Stimulated activated CD4-positive, alpha-beta T cell treated with anti-CD3 and anti-CD28 coated beads, Interleukin-4, amount 100 ng/mL, for 48 hours (primary cell): ENCODE measurements at places on chromosomes 5 and 9.

GRCh38 chr5:60209146-60209840 is 315.8 kb upstream of the PDE4D start:
- no peak for DNase-seq

DNA sequence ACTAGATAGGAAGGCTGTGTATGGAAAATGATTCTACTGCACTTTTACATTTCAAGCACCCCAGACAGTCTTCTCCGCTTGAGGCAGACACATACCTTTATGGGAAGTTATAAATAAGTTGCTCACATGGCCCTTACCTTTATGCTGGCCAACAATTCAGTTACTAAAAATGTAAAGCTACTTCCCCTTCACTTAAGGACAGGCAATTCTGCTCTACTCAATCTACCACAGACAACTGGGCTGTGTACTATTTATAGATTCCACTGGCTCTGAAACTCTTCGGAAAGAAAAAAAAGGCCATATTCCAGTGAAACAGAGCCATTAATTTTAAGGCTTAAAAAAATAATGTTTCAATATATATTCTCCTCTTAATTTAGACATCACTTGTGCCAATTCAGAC is 59.4 kb downstream of the ELAVL2 start:
- no peak for DNase-seq

- no peak for DNase-seq
Observed at GRCh38 chr9:137919649-137920141, 42.1 kb downstream of the CACNA1B start.

- no peak for DNase-seq
Observed at GRCh38 chr5:96783326-96783725, 24.4 kb downstream of the ERAP1 start.

DNA sequence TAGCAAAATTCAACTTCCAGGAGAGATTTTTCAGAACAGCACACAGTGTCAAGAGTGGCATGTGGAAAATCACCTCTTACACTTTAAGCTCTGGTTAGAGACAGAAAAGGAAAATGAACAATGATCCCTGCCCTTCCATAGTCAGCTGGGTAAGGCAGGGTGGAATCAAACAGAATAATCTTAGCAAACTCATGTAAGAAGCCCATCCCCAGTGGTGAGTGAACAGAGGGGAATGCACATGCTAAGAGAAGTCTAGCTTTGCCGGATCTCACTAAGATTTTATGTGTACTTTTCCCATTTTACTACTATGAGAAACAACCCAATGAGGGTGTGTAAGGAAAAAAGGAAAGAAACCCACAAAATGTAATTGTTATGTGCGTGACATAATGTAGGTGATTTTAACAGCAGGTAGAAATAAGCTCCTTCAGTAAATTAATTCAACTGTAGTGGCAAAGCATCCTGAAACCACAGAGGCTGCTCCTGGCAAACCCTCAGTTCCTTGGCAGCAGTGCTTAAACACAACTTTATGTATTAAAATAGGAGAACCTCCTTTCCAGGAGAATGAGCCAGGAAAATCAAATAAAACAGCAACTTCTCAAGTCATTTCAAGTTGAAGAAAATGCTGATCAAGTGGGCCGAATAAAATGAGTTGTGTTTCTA is 366.0 kb upstream of the TRPC7 start:
- DNase-seq: no peak

- peak; percentile 6 for DNase-seq
Observed at GRCh38 chr5:69493396-69494133, 975 bp downstream of the OCLN start.

GRCh38 chr9:2157277-2158110 is 142.3 kb downstream of the SMARCA2 start:
- peak; percentile 32 for DNase-seq

GRCh38 chr5:136598802-136599404 is 233.6 kb upstream of the TRPC7 start:
- DNase-seq: no peak

GRCh38 chr9:128254855-128255759 is 20.7 kb downstream of the GOLGA2 start:
- DNase-seq: peak; percentile 54

GRCh38 chr5:123156577-123157296 is 67.7 kb downstream of the PRDM6 start:
- no peak for DNase-seq

GRCh38 chr5:111172504-111172903 is 51.7 kb upstream of the CAMK4 start:
- DNase-seq: no peak

GRCh38 chr5:127707209-127707608 is 4.0 kb downstream of the CCDC192 start:
- DNase-seq: no peak

GRCh38 chr5:34606101-34606500 is 50.0 kb upstream of the RAI14 start:
- no peak for DNase-seq

- no peak for DNase-seq
Observed at GRCh38 chr5:55692509-55692908, 19.6 kb downstream of the SLC38A9 start.

DNA sequence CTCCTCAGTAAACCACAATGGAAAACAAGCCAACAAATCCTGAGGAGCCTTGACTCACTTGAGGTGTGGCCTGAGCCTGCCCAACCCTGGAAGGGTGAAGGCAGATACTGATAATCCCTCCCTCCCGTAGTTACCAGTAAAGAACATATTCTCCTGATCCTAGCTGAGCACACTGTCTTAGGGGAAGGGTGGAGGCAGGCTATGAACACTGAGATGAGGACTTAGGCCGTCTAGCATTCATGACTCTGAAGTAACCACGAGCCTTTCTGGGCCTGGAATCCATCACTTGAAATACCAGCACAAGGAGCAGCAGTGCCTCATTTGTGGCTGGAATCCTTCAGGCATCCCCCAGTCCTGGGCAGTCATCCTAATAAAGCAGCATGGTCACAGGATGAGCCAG is 124.5 kb upstream of the PRLR start:
- DNase-seq: no peak

- no peak for DNase-seq
Observed at GRCh38 chr5:43643750-43644149, 40.8 kb downstream of the NNT start.

- DNase-seq: no peak
Observed at GRCh38 chr5:51544031-51544785, 161.0 kb downstream of the ISL1 start.

- no peak for DNase-seq
Observed at GRCh38 chr9:127415141-127415540, 9.0 kb upstream of the ZNF79 start.

GRCh38 chr9:124388275-124389048 is 26.8 kb downstream of the PSMB7 start:
- DNase-seq: no peak

DNA sequence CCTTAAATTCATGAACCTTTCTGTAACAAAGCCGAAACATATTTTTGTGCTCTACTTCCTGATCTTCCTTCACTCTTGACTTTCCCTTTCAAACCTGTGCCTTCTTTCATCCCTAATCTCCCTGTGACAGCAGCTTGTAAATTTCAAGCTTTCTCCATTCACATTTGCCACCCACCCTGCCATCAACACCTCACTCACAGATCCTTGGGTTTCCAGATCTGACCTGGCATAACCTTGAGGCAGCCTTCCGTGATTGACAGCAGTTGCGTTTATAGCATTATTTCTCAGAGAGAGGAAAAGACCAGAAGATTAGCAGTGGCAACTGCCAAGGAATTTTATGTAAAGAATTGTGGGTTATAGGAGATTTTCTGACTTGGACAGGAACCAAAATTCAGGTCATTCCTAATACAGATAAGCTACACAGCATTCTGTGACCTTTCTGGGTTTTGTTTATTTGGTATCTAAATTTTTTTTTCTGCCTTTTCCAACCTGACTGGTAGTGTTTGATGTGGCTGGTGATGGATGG is 260.0 kb downstream of the NR2F1-AS1 start:
- no peak for DNase-seq

DNA sequence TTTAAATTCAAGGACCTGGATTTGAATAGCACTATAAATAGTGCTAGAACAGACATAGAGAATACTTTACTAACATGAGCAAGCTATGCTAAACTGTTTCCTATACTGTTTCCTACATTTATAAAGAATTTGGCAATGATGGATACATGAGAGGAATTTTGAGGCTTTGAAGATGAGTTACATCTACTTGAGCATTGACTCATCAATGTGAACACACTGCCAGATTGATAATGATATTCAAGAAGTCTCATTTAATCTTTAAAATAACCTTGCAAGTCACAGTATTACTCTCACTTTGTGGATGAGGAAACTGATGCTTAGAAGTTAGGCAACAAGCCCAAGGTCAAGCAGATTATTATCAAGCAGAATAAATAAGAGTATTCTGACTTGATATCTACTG is 281.9 kb downstream of the DNAH5 start:
- no peak for DNase-seq

- no peak for DNase-seq
Observed at GRCh38 chr9:103362986-103363385, 367.9 kb downstream of the CYLC2 start.

GRCh38 chr5:151469992-151470391 is 22.6 kb downstream of the SLC36A1 start:
- DNase-seq: no peak

DNA sequence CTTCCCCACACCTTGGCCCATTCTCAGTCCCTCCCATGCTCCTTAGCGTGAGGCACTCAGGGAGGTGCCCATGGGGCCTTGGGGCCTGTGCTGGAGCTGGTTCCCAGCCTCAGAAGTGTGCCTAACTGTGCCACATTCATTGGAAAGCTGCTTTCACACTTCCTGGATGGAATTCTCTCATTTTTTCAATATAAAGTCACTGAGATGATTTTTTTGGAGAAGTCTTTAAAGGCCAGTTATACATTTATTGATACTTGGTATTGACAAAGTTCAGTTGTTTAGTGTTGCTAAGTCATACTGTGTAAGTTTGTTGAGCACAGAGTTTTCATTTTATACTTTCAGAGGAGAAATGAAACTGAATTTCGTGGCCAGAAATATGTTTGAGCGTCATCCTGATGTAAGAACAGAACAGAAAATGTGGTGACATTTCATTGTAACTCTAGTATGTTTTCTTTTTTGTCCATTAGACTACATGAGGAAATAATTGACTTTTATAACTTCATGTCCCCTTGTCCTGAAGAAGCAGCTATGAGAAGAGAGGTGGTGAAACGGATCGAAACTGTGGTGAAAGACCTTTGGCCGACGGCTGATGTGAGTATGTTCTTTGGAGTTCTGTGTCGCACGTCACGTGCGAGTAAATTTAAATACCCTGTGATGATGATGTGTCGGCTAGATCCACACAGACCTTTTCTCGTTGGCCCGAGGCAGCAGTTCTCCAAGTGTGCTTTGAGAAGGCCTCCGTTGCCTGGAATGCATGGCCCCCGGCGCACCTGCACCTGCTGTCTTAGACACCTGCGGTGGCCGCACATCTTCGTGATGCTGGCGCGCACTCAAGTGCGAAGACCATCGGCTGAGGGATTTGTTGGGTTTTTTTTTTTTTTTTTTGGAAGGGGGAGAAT is 24.1 kb downstream of the TENT4A start:
- DNase-seq: no peak

GRCh38 chr9:117691367-117691766 is 12.8 kb upstream of the TLR4 start:
- no peak for DNase-seq
